Dermis microvascular lymphatic vessel endothelial cell (primary cell): ENCODE measurements at places on chromosomes 7 and 10. TPM values are rescaled to one million over a fixed set of nuclear protein-coding genes. Genes with fewer than 3 reads are reported as not detected.

GRID1 gene
- under 0.01 TPM in 1 of 2 replicates, not detected in the other for total RNA-seq

LFNG gene
- 19.5 and 19.7 TPM in 2 replicates for total RNA-seq

WNT8B gene
- under 0.01 TPM in 1 of 2 replicates, not detected in the other for total RNA-seq

FAM25A gene
- not detected in 2 replicates for total RNA-seq

SLC26A3 gene
- total RNA-seq, result not detected in 2 replicates

EGR2 gene
- total RNA-seq, result 0.13 TPM in 1 of 2 replicates, not detected in the other

BAZ1B gene
- total RNA-seq, result 37.2 and 37.3 TPM in 2 replicates

CFAP43 gene
- under 0.01 TPM in 2 replicates for total RNA-seq

NPY4R2 gene
- not detected in 2 replicates for total RNA-seq

SLC39A12 gene
- total RNA-seq, result under 0.01 TPM in 1 of 2 replicates, not detected in the other

KLF14 gene
- not detected in 2 replicates for total RNA-seq

GJD4 gene
- not detected in 2 replicates for total RNA-seq

GRCh38 chr7:131883769-131884168 is 327.3 kb upstream of the PODXL start:
- DNase-seq, result no peak

DNA sequence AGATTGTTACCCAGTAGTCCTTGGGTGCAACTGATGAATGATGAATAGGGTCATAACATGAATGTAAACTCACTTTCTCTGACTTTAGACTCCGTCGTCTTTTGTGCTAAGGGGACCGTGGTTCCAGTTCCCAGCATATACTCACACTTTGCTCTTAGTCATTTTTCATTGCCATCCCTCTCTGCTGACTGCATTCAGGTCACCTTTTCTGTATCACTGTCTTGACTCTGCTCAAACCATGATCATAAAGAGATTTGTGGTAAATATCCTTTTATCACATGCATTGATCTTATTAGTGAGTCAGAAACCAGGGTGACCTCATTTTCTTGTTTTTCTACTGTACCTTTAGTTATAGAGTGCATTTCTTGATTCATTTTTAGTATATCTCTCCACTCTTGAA is 141.1 kb upstream of the AGR3 start:
- DNase-seq, result no peak

- no peak for DNase-seq
Observed at GRCh38 chr7:632831-633210, 93.7 kb upstream of the DNAAF5 start.

GRCh38 chr7:5354460-5355232 is 69.0 kb downstream of the TNRC18 start:
- DNase-seq, result no peak

- DNase-seq, result no peak
Observed at GRCh38 chr7:156753630-156754029, 113.1 kb downstream of the RNF32 start.

GRCh38 chr7:129778770-129779601 is 167.5 kb downstream of the NRF1 start:
- DNase-seq, result no peak

DNA sequence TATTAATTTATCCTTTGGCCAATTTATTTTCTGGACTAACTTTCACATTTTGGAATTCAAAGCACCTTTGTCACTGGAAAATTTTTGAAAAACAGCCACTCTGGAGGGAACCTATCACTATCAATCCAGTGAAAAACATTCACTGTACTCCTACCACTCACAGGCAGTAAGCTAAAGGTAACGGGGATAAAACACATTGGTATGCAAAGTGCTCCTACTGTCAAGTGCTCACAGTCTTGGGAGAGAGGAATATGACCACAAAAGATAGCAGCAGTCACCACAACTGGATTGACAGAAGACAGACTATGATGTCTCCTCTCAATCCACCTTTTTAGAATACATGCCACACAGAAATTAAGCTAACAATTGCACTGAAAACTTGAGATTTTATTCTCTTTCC is 13.3 kb downstream of the GSAP start:
- no peak for DNase-seq

GRCh38 chr10:7945034-7945433 is 109.5 kb upstream of the GATA3 start:
- DNase-seq, result no peak

DNA sequence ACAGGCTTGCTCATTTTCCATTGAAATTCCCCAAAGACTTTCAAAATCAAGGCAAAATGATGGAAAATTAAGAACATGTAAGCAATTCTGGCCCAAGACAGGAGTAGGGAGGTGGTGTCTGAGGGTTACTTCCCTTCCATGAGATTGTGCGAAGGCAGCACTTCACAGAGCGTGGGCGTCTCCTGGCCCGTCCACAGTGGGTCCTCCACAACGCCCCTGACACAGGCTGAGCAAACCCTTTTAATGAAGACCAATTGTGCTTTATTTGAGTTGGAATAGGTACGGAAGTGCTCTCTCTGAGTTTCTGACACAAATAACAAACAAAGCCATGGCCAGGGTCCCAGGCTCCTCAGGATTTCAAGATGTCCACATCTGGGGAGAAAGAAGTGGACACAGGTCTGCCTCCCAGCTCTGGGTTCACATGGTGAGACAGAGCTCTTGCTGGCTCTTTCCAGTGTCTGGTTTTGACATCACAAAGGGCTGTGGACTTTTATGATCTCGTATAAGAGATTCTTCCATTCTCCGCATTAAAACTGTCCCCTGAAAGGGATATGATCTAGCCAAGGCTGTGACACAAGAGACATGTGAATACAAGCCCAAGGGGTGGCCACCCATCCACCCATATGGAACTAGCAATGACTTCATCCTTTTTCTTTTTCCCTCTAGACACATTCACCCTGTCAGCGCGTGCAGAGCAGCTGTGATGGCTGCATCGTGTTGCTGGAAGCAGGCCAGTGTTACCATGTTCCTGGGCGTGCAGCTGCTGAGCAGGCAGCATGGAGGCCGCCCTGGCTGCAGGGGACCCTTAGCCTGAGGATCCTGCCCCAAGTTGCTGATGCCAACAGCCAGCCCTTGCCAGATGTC is 145.6 kb downstream of the ADAM12 start:
- no peak for DNase-seq

- no peak for DNase-seq
Observed at GRCh38 chr7:149031353-149031910, 3.1 kb upstream of the PDIA4 start.

DNA sequence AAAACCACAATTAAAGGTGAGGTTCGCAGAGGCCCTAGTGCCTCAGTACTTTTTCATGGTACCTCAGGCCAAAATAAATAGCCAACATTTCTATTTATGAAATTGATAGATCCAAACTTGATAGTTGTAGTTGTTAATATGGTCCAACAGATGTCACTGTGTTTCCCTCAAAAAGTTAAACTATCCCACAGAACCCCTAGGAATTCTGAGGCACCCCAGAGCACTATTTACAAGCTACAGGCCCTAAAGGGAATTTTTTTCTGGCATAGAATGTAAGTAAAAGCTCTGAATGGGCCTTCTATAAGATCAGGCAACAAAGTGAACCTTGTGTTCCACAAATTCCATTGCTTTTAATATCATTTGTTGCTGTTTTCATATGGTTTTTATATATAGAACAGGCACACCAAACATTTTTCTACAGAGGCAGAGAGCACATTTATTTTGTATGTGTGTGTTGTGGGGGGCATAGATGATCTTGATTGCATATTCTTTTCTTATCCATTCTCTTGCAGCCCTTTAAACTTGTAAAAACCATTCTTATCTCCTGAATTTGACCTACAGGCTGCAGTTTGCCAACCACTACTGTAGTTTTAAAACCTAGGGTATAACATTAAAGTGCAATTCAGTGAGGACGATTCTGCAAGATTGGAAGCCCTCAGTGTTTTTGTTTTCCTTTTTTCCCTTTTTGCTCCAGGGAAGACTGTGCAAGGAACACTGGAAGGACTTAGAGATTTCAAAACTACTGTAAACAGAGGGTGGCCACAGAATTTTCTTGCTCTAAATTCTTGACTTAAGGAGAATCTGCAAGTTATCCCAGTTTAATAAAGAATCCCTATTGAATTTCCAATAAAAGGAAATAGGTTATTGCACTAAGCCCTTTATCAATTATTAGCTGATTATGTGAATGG is 3.5 kb upstream of the ARL4A start:
- peak; percentile 48 for DNase-seq

GRCh38 chr10:18144928-18145327 is 4.7 kb downstream of the CACNB2 start:
- no peak for DNase-seq

GRCh38 chr7:157678501-157678900 is 341.7 kb downstream of the DNAJB6 start:
- DNase-seq, result no peak

DNA sequence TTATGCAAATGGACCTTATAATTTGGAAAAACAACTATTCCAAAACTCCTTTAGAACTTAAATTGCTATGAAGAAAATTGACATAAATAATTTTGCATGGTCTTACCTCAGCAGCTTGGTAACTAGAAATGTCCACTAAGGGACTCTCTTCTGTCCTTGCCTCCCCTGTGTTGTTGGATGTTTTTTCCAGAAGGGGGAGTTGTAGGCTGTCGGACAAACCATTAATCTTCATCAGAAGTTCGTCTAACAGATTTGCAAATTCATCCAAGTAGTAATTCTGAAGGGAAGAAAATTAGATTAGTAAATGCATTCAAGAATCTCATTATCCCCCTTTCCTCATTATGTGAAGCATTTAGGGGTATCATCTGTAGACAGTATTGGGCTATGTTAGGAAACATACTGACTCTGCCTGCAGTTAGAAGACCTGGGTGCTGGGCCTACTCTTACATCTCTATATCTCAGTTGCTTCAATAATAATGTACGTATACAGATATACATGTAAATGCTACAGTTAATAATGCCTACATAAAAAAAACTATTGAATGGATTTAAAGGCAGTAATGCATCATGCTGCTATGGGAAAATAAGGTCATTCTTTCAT is 155.6 kb downstream of the PKD1L1 start:
- DNase-seq, result peak; percentile 43

DNA sequence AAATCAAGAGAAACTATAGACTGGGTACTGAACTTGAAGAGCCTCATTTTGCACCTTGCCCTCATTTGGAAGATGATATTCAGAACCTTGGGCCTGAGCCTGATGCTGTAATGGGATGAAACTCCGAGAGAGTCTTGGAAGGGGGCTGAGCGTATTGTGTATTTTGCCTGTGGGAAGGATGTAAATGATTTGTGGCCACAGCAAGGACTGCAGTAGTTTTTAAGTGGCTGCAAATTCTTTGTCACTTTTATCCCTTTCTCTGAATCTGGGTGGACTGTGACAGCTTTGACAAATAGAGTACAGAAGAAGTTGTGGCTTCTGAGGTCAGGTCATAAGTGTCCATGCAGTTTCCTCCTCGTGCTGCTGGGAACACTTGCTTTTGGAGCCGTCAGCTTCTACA is 221.2 kb downstream of the ADRA2A start:
- no peak for DNase-seq

GRCh38 chr10:58755340-58755610 is 242.6 kb downstream of the BICC1 start:
- no peak for DNase-seq

DNA sequence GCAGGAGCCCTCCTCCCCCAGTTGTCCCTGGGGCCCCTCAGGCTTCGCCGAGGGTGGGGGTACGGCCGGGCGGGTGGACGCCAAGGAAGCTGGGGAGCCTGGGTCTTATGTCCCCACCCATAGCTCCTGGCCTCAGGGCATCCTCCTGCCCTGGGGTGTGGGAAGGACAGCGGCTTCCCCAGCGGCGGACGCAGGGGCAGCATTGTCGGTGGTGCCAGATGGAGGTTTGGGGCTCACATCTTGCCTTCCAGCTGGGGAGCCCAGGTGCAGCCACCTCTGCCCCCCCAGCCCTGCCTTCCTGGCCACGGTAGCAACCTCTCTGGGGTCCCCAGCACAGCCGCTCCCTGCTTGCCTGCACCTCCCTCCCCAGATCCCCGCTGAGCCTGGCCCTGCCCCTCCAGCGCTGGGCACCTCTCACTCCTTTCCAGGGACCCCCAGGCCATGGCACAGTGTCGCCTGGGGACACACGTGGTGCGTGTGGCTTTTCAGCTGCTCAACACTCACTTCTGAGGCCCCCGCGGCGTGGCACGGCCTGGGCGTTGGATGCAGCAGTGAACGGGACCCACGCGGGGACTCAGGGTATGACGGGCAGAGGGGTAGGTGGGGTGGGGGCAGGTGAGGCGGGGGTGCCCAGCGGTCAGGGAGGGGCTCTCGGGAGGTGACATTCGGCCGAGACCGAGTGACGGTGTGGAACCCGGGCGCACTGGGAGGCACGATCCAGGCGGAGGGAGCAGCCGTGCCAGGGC is 53.1 kb downstream of the UNCX start:
- no peak for DNase-seq

DNA sequence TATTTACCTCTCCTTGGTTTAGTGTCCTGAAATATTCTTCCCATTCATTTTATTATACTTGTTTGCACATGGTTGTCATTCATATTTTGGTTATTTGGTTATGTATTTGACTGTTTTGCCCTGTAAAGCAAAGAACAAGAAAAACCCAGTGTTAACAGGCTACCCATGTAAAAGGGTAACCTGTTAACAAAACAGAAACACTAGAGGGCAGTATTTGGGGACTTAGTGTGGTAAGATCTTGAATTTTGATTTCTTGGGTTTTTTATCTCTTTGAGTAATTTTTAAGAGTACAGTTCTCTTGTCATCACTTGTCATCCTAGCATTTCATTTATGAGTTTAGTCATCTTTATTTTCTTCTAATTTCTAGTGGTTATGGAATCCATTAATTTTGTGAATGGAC is 51.3 kb downstream of the POLL start:
- peak; percentile 37 for DNase-seq

DNA sequence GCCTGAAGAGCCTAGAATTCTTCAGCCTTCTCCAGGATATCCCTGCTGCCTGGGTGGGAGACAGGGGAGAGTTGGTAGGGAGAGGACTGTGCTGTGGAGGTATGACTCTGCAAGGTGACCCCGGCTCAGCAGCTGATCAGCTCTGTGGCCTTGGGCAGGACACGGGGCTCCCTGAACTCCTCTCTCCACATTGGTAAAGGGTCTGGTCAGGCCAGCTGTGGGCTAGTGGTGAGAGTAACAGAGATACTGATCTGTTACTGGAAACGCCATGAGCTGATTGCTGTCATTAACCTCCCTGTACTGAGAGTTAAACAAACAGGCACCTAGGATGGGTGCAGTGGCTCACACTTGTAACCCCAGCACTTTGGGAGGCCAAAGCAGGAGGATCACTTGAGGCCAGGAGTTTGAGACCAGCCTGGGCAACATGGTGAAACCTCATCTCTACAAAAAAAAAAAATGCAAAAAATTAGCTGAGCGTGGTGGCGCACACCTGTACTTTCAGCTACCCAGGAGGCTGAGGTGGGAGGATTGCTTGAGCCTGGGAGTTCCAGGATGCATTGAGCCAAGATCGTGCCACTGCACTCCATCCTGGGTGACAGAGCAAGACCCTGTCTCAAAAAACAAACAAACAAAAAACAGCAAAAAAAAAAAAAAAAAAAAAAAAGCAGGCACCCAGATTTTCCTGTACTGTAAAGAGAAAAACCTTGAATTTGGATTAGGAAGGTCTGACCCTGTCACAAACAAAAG is 151.5 kb downstream of the CUX1 start:
- DNase-seq, result no peak

- DNase-seq, result no peak
Observed at GRCh38 chr10:4894335-4894734, 68.3 kb downstream of the AKR1E2 start.

- peak; percentile 21 for DNase-seq
Observed at GRCh38 chr7:106793015-106793975, 71.8 kb upstream of the PIK3CG start.

GRCh38 chr10:103811463-103811862 is 43.9 kb downstream of the SH3PXD2A start:
- no peak for DNase-seq

- DNase-seq, result peak; percentile 60
Observed at GRCh38 chr10:21336476-21337170, 188.9 kb downstream of the SKIDA1 start.
